Suppressor macrophage treated with lipopolysaccharide for 4 hours (primary cell): ENCODE measurements at places on chromosomes 2 and 18.
A peak's percentile ranks its signal among the peaks of the same experiment; 100 is the strongest.

GRCh38 chr2:112073875-112074274 lies 18.8 kb downstream of the TMEM87B start:
- DNase-seq = peak; percentile 35

GRCh38 chr18:76496194-76496890 lies 1.3 kb upstream of the ZNF516 start:
- peak; percentile 78 for DNase-seq

DNA sequence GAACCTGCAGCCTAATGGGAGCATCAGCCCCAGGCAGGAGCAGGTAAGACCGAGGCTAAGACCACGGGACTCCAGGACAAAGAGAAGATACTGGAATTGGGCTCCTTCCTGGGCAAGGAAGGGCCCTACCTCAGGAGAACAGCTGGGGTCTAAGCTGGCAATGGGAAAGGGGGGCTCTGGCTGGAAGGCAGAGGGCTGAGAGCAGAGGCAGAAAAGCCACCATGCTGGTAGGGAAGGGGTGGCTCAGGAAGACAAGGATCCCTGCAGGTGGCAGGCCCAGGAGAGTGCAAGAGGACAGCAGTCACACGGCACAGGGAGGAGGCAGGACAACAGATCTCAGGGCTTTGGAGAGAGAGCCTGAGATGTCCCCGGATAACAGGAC lies 203.5 kb downstream of the NDUFA10 start:
- DNase-seq = no peak

DNA sequence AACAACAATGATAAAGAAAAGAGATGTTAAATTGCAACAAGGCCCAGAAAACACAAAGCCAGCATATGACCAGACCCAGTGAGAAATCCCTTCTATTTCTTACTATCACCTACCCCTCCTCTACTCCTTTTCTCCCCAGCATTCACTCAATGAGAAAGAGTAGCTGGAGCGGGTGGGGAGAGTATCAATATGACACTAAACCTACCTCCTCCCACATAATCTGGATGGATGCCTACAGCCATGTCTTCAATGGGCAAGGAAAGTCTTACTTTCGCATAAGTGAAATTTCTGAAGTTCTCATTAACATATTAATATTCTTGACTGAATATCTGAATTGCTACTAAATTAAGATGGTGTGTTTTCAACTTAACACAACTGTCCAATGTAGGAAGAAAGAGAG lies 78.2 kb downstream of the AFF3 start:
- no peak for DNase-seq

DNA sequence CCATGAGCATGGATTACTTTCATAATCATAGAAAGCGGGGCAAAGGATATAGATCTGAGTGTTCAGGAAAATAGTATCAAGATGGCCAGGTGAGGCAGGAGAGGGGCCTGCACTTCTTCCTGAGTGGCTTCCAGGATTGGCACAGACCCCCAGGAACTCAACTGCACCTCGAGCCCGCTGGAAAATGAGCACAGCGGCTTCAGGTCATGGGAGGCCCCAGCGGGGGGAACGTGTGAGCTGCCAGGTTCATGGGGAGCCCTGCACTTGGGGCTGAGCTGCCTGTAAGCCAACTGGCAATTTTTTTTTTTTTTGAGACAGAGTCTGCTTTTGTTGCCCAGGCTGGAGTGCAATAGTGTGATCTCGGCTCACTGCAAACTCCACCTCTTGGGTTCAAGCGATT lies 81.5 kb upstream of the ODC1 start:
- no peak for DNase-seq

GRCh38 chr2:198546122-198546521 lies 741.7 kb downstream of the PLCL1 start:
- DNase-seq = no peak

GRCh38 chr2:217254111-217254510 lies 394.2 kb upstream of the TNP1 start:
- DNase-seq = no peak

- DNase-seq = no peak
Measured at GRCh38 chr2:2464094-2464493, 133.0 kb upstream of the MYT1L start.
